ENCODE measurements at places on chromosomes 1 and 21. TPM values are rescaled to one million over a fixed set of nuclear protein-coding genes. Genes with fewer than 3 reads are reported as not detected.

- DNase-seq = no peak
- H3K27me3 ChIP-seq = peaks cover 29% of the 10 kb centered on the region
- peaks cover 5% of the 10 kb centered on the region for H3K4me1 ChIP-seq
- no peaks in the 10 kb centered on the region for H3K36me3 ChIP-seq
- H3K27ac ChIP-seq = no peak overlapping the region
Measured at GRCh38 chr1:20726118-20726911, 6.2 kb downstream of the SH2D5 start.

GRCh38 chr21:33031152-33031911, 5.6 kb downstream of the OLIG2 start:
- no peak for DNase-seq
- H3K36me3 ChIP-seq = no peaks in the 10 kb centered on the region
- no peak overlapping the region for H3K4me3 ChIP-seq

DNA sequence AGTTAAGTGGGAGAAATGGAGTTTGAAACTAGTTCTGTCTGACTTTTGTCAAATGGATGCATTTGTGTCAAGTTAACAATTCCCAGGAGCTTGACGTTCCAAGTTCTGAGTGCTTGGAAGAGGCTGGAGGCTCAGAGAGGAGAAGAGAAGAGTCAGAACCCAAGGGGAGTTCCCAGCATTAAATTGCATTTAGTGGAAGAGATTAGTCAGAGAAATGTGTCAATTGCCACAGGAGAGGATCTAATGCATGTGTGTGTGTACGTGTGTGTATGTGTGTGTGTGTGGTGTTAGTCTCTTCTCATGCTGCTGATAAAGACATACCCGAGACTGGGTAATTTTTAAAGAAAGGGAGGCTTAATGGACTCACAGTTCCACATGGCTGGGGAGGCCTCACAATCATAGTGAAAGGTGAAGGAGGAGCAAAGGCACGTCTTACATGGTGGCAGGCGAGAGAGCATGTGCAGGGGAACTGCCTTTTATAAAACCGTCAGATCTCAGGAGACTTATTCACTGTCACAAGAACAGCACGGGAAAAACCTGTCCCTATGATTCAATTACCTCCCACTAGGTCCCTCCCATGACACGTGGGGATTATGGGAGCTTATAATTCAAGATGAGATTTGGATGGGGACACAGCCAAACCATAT, 101.5 kb upstream of the TMEM51 start:
- H3K36me3 ChIP-seq = no peaks in the 10 kb centered on the region
- H3K4me1 ChIP-seq = no peaks in the 10 kb centered on the region
- DNase-seq = no peak
- no peak overlapping the region for H3K4me3 ChIP-seq

DNA sequence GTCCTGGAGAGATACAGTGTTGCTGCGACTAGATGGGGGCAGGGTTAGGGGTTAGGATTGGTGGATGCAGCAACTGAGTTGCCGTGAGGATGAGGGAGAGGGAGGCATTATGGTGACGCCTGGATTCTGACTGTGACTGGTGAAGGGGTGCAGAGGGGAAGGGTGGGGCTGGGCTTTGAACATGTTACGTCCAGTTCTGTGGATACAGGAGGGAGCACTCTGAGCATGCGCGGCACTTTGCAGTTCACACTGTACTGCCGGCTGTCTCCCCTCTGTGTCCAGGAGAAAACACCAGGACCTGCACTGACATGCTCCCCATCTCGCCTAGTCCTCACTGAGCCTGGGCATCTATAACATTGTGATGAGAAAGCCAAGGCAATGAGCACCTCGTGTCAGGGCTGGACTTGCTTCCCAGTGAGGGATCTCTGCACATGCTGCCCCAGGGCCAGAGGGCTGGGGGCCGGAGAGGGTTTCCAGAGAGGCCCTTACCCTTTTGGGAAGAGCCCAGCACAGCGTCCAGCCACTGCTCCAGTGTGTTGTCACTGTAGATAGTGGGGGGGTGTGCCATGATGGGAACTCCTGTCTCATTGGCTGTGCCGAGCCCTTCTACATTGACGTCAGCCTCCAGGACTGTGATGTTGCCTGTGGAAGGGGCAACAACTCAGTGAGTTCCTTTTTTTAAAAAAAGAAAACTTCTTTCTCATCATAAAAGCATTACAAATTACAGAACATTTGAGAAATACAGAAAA, 7.6 kb downstream of the FAM151A start:
- no peak overlapping the region for H3K4me3 ChIP-seq
- H3K4me1 ChIP-seq = no peaks in the 10 kb centered on the region
- DNase-seq = no peak
- H3K27me3 ChIP-seq = no peaks in the 10 kb centered on the region

GRCh38 chr1:155219592-155220031, 11.1 kb downstream of the MTX1 start:
- no peaks in the 10 kb centered on the region for H3K27me3 ChIP-seq
- H3K4me1 ChIP-seq = peaks cover 36% of the 10 kb centered on the region
- H3K36me3 ChIP-seq = peaks cover 12% of the 10 kb centered on the region
- DNase-seq = no peak
- H3K4me3 ChIP-seq = no peak overlapping the region

- DNase-seq = peak; percentile 94
- peaks cover 4% of the 10 kb centered on the region for H3K36me3 ChIP-seq
- H3K4me3 ChIP-seq = peak overlapping the region; percentile 79
- H3K4me1 ChIP-seq = peaks cover 40% of the 10 kb centered on the region
Measured at GRCh38 chr1:155084722-155085503, 6.3 kb downstream of the EFNA3 start.

MRAP gene
- total RNA-seq = not detected

Measured in activated CD4-positive, alpha-beta T cell treated with anti-CD3 and anti-CD28 coated beads, Interleukin-2, amount 10 ng/mL, durations not matched to agents 7 days and 5 days (primary cell).